ENCODE measurements at places on chromosomes 1 and 21.

DNA sequence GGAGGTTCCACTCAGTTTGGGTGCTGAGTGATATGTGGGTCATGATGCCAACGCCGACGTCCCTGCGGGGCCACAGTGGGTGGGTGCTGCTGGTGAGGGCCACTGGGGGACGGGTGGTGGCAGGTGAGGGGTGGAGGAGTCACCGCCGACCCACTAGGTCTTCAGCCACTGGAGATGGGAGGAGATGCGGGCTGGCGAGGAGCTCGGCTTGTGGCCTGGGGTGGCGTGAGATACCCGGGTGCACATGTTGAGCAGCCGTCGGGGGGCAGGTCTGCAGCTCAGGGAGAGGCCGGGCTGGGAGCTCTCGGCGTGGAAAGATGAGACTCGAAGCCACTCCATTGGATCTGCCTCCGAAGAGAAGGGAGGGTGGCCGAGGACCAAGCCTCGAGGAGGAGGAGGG is 40.5 kb downstream of the FAAP20 start:
- DNase-seq = no peak

- DNase-seq = peak; percentile 37
Observed at GRCh38 chr1:47262787-47263413, 30.9 kb upstream of the TAL1 start.

DNA sequence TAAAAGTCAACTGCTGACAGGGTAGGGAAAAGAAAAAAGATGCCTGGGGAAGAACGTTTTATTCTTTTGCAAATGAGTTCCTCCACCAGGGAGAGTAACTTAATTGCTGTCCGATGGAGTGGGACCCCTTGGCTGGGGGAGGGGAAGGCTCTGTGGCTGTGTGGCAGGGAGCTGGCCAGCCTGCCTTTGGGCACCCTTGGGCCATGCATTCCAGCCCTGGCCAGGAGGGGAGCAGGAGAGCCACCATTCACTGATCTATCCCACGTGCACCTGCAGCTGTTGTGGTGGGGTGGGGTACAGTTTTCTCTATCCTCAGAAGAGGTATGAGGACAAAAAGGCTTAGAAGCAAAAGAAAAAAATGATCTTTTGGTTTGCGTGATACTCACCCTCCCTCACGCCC is 116.9 kb downstream of the KCNK1 start:
- no peak for DNase-seq

DNA sequence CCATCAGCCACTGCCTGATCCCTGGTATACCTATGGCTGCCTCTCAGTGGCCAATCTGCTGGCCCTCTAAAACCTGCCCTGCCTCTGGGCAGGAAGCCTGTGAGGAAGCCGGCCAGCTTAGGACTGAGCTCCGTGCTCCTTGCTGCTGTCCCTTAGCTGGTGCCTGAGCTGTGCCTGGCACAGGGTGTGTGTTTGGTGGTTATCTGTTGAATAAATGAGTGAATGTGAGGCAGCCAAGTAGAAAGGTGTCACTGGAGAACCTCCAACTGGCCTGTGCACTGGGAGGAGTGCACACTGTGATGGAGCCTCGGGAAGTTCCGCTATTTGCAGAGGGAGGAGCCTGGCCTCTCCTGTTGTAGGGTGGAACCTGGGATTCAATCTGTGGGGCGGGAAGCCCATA is 63.4 kb upstream of the STUM start:
- DNase-seq = no peak

GRCh38 chr1:116503546-116504307 is 67.1 kb downstream of the CD58 start:
- no peak for DNase-seq

DNA sequence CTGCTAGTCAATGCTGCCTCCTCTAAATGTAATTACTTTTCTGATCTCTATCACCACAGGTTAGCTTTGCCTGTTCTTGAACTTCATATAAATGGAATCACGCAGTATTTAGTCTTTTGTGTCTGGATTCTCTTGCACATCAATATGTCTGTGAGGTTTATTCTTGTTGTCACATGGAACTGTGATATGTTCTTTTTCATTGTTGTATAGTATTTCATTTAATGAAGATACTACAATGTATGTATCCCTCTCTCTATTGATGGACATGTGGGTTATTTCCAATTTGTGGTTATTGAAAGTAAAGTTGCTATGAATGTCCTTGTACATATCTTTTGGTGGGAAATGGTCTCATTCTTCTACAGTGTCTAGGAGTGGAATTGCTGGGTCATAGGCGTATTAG is 16.7 kb upstream of the PADI1 start:
- no peak for DNase-seq

GRCh38 chr1:219350172-219350931 is 176.7 kb downstream of the LYPLAL1 start:
- no peak for DNase-seq

- no peak for DNase-seq
Observed at GRCh38 chr1:32199043-32199716, 1.2 kb upstream of the CCDC28B start.

- no peak for DNase-seq
Observed at GRCh38 chr1:50604580-50604979, 181.3 kb upstream of the DMRTA2 start.

GRCh38 chr1:165884690-165885304 is 57.4 kb downstream of the UCK2 start:
- DNase-seq = no peak

DNA sequence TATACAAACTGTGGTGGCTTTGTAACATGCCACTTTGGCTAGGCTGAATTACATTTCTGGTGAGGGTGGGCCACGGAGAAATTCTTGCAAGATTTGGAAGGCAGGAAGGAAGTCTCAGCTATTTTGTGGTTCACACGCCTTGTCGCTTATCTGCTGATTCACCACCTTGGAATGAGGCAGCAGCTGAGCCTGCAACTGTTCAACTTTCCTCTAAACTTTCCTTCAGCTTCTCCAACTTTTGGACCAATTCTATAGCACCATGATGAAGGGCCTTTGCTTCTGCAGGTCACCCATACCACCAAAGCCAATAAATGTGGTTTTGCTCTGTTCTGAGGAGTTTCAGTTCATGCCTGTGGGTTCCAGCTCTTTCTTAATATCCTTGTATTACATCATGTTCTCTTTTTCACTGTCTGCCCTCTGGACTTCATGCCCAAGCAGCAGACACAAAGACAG is 337.6 kb upstream of the SNX7 start:
- DNase-seq = no peak

- no peak for DNase-seq
Observed at GRCh38 chr21:15671188-15671587, 58.6 kb upstream of the USP25 start.

DNA sequence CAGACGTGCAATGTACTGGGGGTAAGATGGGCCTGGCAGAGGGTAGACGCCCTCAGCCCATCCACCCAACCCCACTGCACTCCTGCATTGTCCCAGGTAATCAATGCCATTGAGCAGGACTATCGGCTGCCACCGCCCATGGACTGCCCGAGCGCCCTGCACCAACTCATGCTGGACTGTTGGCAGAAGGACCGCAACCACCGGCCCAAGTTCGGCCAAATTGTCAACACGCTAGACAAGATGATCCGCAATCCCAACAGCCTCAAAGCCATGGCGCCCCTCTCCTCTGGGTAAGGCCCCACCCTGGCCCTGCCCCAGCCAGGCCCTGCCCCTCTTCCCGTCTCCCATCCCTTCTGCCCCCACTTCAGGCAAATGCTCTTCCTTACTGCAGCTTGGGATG is 62.4 kb downstream of the LACTBL1 start:
- no peak for DNase-seq

GRCh38 chr1:114956570-114956969 is 73.1 kb upstream of the TSHB start:
- no peak for DNase-seq

- DNase-seq = no peak
Observed at GRCh38 chr1:202217516-202217915, 23.9 kb downstream of the LGR6 start.

GRCh38 chr1:41863718-41864117 is 55.0 kb downstream of the HIVEP3 start:
- no peak for DNase-seq

DNA sequence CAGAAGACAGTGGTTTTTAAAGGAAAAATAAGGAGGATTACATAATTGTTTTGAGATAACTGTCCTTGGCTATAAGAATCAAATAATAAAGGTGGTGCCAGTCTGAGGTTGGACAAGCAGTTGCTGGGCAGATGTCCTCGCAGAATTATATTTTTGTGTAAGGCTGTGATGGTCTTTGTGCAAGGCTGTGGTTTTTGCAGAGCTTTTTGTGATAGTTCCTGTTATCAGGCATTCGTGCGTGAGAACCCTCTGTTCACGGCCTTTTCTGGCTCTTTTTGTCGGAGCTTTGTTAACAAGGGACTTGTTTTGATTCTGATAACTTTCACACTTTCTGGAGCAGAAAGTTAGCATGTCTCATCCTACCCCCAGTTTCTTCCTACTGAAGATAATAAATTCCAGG is 33.4 kb downstream of the SH3BP5L start:
- DNase-seq = no peak

DNA sequence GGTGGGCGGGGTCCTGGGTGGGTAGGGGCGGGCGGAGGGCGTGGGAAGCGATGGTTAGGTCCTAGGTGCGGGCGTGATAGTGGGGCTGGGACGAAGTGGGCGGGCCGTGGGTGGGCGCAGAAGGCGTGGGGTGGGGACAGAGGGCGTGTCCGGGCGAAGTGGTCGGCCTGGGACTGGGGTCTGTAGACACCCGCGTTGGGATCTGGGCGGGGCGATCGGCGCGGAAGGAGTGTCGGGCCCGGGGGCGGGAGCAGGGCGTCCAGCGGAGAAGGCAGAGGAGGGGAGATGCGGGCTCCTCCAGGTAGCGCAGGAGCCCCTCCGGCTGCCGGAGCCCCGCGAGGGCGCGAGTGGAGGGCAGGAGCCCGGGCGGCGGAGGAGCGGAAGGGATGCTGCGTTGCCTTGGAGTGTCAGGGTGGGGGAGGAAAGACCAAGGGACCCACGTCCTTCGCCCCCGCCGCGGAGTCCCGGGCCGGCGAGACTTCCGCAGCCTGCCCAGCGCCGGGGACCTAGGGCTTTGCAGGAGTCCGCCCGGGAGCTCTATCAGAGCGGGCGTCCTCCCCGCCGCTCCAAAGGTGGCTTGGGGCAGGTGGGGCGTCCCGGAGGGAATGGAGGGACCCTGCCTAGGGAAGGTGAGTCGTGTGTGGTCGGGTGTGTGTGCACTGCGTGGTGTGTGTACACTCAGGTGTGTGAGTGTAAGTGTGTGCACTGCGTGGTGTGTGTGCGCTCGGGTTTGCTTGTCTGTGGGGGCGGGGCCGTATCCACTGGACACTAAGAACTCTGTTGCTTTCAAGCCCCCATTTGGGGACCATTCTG is 27.0 kb upstream of the PRSS38 start:
- peak; percentile 78 for DNase-seq

DNA sequence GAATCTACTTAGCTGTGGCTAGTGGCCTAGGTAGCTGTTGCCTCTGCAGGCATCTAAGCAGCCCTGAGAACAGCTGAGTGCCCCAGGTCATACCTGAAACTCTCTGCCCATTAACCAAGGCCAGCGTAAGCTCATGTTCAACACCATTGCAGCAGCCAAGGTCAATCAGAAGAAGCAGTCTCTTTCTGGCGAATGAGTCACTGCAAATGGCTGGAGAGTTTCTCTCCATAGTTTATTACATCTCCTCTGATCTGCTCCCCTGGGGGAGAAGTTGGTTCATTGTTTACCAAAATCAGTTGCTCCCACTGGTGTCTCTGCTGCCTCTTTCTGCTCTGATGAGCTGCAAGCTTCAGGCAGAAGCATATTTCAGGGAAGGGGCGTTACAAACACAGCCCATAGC is 6.9 kb upstream of the BCL9 start:
- no peak for DNase-seq

- no peak for DNase-seq
Observed at GRCh38 chr1:192862271-192862670, 53.4 kb downstream of the RGS2 start.

DNA sequence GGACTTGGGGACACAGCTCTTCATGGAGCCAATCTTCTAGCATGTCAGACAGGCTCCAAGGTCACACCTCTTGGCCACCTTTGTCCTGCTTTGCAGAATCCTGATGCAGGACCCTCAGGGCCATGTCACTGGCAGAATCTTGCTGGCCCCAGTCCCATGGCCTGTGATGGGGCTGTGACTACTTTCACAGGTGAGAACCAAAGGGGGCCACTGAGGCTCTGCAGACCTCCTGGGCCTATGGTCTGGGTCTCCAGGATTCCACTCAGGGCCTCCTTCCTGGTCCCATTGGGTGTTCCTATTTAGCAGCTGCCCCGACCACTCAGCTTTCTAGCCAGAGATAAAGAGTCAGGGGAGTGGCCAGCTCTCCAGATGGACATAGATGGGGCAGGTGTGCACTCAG is 238.7 kb downstream of the MATN1 start:
- DNase-seq = no peak

- DNase-seq = no peak
Observed at GRCh38 chr1:229101011-229101871, 169.7 kb upstream of the RAB4A start.

- no peak for DNase-seq
Observed at GRCh38 chr1:78358165-78358564, 132.6 kb upstream of the PTGFR start.

DNA sequence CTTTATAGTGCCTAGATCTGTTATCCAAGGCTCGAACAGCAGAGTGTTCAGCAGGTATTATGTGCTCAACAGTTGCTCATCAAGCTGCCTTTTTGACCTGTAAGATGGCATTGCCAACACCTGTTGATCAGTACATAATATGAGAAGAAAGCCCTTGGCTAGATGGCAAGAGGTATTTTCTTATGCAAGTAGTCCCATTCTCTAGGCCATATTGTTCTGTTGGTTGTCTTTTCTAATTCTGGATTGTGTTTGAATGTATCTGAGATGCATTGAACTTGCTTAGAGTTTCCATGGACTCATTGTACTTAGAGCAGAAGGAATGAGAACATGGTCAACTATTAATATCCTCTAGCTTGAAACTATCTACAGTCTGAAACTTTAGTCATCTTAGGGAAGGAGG is 57.4 kb downstream of the LRRC8D start:
- no peak for DNase-seq

DNA sequence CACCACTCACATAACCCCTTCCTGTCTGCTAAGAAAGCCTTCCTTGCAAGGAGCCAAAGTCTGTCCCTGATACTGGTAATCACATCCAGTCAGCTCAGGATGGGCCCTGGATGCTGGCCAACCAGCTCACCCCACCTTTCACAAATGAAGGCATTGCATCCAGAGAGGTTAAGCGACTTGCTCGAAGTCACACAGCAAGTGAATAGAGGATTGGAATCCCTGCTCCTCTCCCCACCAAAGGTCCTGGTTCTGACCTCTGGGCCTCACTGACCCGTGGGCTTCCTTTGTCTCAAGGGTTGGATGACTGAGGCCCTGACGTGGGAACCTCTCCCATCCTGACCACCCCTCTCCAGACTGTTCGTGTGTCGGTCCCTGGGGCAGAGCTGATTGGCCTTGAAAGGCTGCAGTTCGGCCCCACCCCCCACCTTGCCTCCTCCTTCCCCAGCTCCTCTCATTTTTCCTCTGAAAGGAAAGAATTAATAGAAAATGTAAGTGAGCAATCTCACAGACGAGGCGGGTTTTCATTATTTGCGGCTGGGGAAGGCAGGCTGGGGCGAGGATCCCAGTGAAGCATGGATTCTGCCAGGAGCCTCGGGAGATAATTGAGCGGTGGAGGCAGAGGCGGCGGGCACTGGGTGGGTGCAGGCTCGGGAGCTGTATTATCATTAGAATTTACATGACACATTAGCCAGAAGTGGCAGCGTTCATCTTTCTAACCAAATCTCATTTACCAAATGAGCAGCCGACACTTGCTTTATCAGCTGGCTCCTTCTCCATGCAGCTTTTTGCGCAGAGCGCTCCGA is 101.5 kb upstream of the CSF3R start:
- no peak for DNase-seq
